ENCODE measurements at places on chromosomes 1 and 21.

DNA sequence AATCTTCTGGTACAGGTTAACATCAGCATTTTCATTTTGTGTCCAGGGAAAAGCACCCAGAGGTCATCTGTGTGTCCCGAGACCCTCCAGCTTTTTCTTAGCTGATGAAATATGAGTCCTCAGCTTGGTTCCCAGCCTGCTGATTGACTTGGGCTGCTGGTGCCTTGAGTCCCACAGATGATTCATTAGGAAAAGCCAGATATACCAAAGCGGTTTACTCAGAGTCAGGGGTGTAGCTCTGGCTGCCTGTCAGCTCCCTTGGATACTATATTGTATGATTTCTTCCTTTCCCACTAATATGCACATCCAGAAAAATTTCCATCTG, 43.7 kb upstream of the MAB21L3 start:
- no peak for DNase-seq

DNA sequence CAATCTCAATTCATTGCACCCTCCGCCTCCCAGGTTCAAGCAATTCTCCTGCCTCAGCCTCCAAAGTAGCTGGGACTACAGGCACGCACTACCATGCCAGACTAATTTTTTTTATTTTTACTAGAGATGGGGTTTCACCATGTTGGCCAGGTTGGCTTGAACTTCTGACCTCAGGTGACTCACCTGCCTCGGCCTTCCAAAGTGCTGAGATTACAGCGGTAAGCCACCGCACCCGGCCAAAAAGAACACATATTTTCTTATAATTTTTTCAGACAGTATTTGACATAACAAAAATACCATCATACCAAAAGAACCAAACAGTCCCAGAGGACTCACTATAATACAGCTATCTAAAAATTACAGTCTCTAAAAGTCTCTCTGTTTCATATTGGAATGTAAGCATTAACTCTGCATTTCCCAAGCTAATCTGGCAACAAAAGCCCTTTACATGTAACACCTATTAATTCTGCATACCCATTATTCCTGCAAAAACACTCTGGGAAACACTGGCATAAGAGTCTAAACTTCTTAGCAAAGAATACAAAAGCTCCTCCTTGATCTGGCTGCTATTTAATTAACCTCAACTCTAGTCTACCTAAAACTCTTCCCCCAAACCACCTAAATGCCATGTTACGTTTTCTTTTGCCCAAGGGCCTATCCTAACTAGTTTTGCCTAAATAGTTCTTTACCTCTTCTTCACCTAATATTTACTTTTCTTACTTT, 26.9 kb downstream of the WDR26 start:
- no peak for DNase-seq

DNA sequence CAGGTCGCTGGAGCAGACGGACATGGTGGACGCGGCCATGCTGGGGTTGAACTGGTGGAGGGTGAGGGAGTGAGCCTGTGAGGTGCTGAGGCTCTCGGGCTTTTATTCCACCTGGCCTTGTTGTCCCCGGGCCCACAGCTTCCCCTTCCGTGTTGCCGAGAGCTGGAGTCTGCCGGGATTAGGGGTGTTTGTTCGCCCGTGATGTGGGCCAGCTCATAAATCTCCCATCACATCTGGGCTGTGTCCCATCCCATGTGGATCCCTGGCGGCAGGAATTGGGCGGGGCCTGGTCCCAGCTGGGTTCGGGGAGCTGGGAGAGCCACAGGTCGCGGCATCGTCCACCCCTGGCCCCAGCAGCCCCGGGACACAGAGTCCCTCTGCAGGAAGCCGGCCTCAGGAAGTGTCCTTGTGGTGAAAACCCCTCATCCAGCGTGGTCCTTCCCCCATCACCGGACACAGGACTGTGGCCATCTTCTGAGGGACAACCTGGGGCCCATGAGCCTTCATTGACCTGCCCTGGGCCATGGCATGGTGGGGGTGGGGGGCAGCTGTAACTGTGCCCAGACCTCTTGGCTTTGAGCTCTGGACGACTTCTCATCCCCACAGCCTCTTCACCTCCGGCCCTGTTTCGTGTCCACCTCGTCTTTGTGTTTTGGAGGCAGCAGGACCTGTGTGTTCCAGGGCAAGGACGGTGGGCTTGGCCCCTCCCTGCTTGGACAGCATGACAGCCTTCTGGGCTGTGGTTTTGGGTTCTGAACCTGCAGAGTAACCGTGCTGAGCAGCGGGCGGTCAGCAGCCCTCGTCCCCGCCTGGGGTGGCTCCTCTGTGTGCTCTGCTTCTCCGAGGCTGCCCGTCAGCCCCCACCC, at the start of gene KRTAP10-6:
Gene KRTAP10-6 (minus strand): TSS at position 60 of the 866 bp plus-strand sequence. CDS start 21 bp downstream, at position 39.
- no peak for DNase-seq

DNA sequence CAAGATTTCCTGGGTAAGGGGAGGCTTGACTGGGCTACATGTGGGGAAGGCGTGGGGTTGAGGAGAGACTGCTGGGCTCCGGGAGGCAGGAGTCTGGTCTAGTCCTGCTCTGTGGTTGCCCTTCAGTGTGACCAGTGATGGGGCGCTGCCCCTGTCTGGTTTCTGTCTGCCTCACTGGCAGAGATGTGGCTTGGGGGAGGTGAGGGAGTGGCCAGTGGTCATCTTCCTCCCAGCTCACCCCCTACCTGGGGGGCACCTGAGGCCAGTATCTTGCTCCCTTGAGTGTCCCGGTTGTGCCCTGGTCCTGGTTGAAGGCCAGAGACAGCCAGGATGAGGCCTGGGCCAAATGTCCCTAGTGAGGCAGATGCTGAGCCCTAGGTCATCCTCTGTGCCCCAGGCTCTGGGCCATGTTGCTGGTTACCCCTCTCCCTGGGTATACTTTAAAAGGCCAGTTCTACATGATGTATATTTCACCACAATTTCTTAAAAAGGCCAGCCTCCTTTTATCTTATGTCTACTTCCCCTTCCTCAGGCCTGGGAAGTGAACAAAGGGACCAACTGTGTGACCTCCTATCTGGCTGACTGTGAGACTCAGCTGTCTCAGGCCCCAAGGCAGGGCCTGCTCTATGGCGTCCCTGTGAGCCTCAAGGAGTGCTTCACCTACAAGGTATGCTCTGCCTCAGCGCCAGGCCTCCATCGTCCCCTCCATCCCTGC, 10.5 kb downstream of the FAAH start:
- no peak for DNase-seq

DNA sequence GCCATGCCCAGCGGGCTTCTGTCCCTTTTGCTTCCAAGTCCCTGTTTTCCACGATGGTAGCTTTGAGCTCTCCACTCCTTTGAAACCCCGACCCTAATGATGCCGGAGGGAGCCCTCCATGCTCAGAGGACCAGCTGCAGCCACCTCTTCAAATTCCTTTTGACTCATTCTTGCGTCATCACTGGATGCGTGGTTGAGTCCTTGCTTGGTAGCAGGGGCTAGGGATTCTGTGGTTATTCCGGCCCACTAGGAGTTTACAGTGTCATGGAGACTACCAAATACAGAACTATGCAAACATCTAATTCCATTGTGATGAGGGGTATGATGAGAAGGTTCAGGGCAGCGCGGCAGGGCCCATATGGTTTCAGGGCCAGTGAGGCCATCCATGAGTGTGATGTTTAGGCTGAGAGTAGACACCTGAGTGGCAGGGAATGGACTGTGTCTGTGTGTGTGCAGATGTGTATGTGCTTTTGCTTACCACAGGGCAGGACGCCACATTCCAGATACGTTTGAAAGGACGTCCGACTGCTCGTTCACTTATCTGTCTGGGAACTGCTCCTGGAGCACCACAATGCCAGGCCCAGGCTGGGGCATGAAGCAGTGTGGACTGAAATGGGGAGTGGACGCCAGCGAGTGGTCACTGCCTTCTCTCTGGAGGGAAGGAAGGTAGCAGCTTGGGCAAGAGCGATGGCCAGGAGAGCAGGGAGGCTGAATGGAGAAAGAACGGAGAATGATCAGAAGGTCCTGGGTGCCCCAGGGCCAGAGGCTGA, 30.4 kb upstream of the ZBTB21 start:
- DNase-seq: no peak

DNA sequence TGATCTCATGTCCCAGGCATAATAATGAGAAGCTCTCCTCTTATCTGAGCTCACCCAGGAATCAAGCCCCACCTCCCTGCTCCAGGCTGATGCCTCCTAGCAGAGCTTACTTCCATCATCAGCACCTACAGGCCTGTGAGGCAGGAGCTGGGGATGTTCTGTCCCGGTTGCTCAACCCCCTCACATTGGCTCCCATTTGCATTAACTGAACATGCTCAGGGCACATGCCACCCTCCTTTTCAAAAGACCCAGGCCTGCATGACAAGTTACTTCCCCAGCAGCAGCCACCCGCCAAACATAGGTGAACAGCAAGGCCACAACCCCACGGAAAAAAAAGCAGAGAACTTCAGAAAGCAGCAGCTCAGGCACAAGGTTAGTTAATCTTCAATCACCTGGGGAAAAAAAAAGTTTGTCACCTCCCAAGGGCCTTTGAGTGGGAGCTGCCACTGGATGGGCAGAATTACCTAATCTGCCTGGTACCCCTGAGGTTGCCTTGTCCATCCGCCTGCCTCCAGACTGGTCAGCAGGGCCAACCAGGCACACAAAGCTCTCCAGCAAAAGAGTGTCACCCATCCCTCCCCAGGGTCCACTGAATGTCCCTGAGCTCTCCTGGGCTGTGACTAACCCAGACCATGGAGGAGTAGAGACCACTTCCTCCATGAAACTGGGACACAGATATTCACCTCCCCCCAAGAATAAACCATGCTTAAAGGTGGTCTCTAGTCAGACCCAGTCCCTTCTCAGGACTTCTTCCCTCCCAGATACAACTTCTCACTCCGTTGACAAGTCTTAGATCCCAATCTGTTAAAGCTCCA, 4.4 kb downstream of the KCNN3 start:
- no peak for DNase-seq

- no peak for DNase-seq
Measured at GRCh38 chr1:3651930-3652547, at the start of gene TP73. Gene TP73, plus strand, starts transcription at chr1:3652516. Its CDS starts 29,850 bp downstream, at chr1:3682366.

DNA sequence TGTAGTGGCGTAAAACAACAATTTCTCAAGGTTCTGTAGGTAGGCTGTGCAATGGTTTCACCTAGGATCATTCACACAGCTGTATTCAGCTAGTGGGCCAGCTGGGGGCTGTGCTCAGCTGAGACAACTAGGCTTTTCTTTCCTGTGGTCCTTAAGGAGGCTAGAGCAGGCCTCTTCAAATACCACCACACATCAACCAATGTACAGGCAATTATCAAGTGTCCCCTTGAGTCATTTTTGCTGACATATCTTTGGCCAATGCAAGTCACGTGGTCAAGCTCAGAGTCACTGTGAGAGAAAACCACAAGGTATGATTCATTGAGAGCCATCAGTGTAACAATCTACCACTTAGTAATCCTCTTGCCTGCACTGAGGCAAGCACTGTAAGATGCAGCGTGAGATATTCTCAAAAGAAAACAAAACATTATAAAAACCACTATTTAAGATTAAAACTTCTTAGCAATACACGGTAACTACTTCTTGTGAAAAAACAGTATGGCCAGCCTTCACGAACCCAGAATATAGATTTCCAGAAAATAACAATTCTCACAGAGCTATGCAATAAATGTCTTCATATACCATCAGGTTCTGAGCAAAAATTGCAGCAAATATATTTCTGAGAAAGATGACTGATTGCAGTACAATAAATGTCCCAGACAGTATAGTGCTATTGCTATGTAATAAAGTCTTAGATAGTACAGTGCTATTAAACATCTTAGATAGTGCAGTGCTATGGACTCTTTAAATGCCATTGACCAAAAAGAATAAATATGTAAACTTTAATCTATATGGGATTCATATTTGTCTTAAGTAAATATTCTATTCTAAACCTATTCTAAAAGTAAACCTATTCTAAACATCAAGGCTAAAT, 55.3 kb downstream of the NME7 start:
- DNase-seq: no peak

DNA sequence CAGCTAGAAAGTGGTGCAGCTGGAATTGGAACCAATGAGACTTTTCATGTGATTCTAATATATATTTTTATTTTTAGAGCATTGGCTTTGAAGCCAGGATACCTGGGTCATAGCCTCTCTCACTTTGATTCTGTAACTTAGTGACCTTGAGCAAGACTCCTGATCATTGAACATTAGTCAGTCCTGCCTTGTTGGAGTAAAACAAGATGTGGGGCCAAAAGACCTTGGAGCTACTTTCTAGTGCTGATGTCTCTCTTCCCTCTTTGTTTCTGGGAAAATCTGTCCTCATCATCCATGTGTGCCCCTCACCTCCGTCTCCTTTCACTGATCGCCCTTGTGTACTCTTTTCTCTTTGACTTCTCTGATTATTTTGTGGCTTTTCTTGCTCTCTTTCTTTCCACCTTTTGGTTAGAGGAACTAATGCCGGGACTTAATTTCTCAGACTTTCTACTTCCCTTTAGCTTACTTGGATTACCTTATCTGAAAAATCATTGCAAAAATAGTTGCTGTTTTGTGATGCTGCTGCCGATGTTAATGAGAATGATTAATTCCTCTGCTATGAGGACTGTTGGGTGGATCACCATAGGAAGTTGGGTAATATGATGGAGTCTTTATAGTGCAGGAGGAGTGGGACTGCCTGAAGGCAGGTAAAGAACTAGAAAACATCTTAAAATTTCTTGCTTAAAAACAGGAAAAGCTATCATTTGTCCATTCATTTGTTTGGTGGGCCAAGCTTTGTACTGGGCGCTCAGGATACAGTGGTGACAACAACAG, 72.0 kb downstream of the NOS1AP start:
- DNase-seq: no peak

GRCh38 chr1:93002781-93003180, 41.5 kb upstream of the DIPK1A start:
- DNase-seq: no peak

GRCh38 chr1:107524301-107524700, 383.5 kb downstream of the NTNG1 start:
- DNase-seq: no peak

DNA sequence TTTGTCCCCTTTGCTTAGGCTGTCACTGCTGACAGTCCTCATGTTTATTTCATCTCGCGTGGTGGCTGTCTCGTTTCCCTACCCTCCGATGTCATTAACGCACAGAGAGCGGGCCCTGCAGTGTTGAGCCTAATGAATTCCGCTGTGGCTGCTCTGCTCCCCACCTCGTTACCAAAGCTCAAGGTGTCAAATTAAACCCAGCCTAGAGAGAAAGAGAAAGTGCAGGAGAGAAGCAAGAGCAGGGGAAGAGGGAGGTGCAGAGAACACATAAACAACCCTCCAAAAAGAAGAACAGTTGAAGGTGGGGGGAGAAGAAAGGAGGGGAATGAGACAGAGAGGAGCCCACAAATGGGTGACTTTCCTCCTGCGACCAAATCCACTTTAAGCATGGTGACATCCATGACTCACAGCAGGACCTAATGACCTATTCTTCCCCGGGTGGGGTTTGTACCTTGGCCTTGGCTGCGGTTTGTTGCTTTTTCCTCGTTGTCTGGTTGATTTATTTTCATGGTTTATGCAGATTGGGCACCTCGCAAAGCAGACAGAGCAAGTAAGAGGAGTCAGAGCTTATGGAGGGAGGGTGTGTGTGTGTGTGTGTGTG, 92.5 kb downstream of the PBX1 start:
- DNase-seq: no peak

- DNase-seq: no peak
Measured at GRCh38 chr1:225651872-225652728, 823 bp downstream of the ENAH start.

DNA sequence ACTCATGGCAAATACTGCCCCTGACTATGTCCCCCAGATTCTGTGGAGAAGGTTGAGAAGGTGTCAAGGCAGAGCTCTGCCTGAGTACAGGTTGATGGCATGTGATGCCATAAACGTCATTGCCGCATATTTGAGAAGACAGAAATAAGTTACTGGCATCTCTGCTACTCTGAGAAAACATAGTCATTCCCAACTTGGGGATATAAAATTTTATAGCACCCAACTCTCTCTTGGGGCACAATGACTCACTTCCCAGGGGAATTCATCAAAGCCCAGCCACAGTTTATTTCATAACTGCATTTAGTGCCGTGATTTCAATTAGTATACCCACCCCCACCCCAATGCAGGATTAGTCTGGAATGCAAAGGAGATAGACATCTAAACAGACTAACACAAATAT, 101.9 kb upstream of the TNR start:
- DNase-seq: no peak

Data from stimulated activated CD4-positive, alpha-beta T cell treated with anti-CD3 and anti-CD28 coated beads, TNF-alpha, amount 100 ng/mL, for 4 hours (primary cell).